ENCODE measurements at places on chromosomes 16 and 17.

DNA sequence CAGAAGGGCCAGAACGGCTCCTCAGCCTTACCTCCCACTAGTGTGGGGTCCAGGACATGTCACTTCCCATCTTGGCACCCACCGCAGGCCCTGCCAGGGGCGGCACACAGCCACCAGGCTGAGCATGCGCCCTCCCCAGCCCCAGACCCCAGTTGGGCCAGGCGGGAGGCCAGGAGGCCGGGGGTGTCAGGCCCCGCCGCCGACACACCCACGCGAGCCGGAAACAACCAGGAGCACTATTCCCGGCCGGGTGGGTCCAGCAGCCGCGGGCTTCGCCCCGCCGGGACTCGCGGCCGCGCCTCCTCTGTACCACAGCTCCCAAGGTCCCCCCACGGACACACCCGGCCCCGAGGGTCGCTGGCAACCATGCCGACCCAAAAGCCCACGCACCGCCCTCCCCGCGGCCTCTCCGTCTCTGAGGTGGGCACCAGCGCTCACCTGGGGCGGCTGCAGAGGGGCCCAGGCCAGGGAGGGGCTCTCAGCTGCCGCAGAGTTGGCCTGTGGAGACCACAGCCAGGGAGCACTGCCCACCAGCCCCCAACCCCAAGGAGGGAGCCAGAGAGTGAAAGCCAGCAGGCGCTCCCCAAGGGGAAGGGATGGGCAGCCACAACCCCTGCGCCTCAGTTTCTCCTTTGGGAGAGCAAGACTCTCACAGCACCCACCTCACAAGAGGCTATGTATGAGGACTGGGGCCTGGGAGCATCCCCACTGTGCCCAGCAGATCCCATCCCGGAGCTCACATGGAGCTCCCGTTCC, 18.0 kb downstream of the B9D1 start:
- no peak for DNase-seq

- DNase-seq, result no peak
Measured at GRCh38 chr16:74847202-74847601, 72.6 kb upstream of the FA2H start.

DNA sequence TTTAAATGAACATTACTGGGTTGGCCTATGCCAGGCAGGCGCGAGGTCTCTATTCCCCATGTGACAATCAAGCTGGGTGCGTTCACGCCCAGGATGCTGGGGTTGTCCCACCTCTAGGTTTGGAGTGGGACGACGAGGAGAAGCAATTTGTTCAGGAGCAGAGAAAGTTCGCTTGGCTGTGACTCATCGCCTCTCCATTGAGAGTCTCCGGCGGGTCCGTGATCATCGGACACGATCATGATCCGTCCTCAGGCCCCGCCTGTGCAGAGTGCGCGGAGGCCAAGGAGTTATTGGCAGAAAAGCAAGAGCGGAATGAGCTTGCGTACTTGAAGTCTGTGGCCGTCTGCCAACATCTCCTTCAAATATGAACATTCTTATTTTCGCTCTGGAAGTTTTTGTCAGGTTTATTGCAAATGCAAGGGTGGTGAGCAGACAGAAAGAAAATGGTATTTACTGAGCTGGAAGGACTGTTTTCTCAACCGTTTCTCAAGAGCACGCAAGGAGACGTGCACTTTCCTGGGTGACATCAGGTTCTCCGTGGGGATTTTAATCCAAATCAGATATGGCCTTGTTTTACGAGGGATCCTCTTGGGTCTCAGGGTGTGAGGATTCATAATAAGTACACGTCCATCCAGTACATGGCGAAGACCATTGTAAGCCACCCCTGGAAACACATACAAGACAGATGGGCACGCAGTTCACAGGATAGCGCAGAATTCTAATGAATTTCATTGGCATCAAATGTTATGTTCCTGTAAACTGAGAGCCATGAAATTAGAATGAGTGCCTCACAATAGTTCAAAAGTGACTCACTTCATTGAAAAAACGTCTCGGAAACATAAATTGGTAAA, 70.1 kb upstream of the CREBBP start:
- no peak for DNase-seq

DNA sequence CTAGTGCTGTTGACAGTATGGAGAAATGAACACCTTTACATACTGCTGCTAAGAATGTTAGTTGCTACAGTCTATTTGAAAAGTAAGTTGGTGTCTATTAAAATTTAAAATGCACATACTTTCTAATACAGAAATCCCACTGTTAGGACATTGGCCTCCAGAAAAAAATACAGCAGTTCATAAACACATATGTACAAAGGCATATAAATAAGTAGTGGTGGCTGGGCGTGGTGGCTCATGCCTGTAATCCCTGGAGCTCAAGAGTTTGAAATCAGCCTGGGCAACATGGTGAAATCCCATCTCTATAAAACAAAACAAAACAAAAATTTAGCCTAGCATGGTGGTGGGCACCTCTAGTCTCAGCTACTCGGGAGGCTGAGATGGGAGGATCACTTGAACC, 13.1 kb downstream of the DCAF7 start:
- no peak for DNase-seq

DNA sequence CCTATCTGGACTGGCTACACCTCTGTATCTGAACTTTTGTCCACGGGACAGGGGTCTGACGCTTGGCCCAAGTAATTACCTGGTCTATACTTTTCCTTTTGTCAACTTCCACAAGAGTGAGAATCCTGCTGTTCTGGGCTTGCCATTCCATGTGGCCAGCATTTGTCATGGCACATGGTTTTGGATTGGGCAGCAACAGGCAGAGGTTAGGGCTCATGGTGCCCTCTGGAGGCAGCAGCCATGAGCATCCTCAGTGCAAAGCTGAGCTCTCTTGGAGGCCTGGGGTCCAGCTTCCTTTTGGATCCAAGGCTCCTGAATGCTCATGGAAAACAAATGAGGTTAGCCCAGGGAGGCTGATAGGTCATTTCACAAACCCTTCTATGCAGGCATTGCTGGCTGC, 7.5 kb upstream of the EDC4 start:
- peak; percentile 63 for DNase-seq

DNA sequence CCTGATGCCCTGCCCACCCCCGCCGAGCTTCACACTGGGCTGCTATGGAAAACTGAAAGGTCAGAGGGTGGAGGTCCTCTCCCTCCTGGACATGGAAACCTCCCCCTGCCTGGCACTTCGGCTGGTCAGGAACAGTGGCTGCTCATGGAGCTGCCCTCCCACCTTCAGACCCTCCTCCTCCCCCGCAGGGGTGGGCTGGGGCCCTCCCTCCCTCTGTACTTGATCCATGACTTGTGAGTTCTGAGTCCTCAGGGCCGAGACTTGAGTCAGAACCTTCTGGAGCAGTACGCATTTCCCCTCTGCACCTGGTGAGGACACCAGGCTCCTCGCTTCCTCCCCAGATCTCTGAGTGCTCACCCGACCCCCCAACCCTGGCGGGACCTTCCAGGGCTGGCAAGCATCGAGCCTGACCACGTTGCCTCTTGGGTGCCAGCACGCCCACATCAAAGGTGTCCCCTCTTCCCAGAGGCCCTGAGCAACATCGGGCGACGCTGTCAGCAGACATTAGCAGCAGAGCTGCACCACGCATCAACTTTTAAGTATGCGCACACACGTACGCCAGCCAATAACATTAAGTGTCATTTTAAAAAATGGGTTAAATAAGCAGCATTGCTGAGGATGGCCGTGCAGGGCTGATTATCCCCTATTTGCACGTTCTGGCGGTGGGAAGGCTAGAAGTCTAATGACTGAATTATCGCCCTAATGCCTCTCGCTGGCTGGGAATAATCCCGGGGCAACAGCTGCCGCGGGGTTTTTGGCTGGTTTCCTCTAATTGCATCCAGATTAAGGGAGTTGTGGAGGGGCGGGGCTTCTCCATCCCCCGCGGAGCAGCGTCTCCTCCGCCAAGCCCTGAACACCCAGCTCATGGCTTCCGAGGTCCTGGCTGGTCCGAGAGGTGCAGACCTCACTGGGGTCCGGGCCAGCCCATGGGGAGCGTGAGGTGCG, 98.0 kb downstream of the TBC1D16 start:
- no peak for DNase-seq

DNA sequence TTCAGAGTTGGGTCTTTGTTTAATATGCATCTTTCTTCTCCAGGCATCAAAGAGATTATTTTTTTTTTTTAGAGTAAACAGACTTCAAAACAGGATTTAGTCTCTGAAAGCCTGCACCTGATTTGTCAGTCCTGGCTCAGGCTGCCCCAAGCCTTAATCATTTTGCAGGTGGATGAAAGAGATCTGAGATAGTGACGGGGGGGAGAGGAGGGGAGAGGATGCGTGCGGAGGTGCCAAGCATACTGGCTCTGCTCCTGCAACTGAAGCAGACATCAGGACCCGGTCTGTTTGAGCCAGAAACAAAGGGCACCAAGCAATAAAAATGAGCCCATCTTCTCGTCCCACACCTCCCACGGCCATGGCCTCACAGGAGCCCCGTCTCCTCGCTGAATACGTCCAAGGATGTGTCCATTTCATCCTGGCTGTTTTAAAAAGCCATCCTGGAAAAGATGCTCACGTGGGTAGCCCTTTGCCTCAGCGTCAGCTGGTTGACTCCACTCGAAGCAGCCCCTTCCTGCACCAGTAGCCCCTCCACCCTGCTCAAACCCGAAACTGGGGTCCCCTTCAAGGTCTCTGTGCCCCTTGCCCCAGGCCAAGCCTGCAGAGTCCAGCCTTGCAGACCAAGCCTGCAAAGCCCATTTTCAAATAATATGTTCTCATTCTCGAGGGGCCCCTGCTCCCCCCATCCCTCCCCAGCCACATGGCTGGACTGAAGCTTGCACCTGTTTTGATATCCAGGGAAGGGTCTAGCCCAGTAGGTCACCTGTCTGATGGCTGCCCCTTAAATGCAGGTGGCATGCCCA, 84.8 kb upstream of the TNRC6C start:
- no peak for DNase-seq

DNA sequence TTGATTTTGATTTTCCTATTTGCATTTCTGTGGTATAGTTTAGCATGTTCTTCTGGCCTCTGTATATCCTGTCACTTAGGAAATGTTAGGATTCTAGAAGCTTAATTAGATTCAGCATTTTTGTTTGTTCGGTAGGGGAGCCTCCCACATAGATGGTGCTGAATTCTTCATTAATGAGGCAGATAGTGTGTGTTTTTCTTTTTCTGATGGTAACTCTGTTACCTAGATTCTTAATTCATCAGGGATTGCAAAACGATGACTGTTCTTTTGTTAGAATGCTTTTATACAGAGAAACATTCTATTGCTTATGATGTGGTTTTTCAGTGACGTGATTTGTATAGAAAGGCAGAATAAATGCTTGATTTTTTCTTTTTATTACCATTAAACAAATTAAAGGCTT, 19.0 kb downstream of the BANP start:
- no peak for DNase-seq

DNA sequence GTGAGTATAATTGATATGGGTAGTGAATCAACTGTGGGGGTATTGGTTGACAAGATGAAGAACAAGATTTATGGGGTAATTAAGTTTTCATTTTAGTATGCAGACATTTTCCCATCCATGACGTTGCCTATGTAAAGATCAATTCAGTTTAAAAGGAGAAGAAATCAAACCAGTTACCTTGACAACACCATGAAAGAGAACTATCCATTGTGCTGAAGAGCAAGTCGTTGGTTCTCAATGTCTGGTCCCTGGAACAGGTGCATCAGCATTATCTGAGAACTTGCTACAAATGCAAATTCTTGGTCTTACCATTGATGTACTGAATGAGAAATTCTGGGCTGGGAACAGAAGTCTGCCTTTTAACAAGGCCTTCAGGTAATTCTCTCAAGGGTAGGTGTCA, 801 bp upstream of the OR4D2 start:
- DNase-seq, result no peak

DNA sequence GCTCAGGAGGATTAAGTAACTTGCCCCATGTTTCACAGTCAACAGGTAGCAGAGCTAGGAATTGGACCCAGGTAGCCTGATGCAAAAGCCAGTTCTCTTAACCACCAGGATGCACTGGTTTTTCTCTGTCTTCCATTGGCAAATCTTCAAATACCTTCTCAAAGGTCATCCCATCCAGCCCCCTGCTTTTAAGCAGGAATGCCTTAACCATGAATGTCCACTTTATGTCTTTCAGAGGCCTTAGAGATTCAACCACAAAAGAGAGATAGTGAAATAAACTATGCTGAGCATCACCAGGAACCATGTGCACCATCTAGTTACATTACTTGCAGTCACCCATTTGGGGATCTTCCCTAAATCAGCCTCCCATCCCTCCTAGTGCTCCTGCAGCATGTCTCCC, 94.3 kb downstream of the C17orf67 start:
- no peak for DNase-seq

DNA sequence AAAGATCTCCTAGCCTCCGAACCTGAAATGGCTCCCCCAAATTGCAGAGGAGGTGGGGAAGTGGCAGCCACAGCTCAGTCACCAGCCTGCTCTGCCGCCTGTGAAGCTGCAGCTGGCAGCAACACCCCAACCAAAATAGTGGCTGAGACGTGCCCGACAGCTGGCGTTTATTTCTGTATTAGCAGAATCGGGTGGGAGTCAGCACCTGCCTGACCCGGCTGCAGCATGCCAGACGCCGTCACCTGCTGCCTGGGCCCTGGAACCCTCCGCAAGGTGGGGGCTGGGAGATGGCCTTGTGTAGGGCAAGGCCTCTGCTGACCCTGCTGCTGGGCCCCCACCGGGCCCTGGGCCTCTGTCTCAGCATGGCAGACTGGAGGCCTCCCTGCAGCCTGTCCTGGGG, 17.5 kb upstream of the PABPN1L start:
- no peak for DNase-seq

DNA sequence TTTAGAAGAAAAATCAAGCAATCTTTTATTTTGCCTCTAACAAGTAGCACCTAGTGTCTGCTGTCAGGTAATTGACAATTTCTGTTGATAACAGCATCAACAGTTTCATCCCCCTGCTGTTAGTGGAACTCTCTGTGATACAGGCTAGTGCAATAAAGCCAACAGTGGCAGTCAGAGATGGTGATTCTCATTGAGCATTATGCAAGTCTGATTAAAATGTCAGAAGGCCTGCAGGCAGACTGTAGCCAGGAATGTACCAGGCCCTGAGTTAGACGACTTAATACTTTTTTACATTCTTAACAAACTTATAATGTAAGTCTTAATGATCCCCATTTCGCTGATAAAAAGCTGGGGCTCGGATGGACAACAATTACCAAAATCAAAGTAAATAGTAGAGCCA, 14.6 kb downstream of the CYLD start:
- no peak for DNase-seq

DNA sequence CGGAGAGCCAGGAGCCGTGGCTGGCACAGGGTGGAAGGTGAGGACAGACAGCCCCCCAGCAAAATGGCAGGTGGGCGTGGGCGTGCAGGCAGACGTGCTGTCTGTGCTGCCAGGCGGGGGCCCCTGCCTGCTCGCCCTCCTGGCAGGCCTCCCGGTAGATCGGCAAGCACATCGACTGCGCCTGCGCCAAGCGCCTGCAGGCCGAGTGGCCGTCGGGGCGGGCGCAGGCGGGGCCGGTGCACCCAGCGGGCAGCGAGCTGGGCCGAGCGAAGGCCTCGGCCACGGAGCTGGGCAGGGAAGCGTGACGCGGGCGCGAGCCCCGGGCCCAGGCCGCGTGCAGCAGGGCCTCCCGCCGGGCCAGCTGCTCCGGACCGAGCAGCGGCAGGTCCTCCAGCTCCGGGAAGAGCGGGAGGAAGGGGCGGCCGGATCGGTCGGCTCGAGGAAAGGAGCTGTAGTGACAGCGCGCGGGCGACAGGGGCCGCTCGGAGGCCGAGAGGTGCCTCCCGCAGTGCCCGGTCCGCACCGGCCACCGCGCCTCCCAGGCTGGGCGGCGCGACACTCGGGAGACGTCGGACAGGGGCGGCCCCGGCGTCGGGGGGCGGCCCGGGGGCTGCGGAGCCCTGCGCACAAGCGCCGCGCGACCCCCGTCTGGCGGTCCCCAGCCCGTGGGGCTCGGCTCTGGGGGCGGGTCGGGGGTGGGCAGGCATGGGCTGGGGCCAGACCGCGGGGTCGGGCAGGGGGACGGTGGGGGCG, 16.9 kb downstream of the GRIN2C start:
- peak; percentile 52 for DNase-seq

Data from inflammatory macrophage treated with lipopolysaccharide for 1 hour (primary cell).